Suppressor macrophage treated with lipopolysaccharide for 1 hour (primary cell): ENCODE measurements at places on chromosomes 4 and X.

DNA sequence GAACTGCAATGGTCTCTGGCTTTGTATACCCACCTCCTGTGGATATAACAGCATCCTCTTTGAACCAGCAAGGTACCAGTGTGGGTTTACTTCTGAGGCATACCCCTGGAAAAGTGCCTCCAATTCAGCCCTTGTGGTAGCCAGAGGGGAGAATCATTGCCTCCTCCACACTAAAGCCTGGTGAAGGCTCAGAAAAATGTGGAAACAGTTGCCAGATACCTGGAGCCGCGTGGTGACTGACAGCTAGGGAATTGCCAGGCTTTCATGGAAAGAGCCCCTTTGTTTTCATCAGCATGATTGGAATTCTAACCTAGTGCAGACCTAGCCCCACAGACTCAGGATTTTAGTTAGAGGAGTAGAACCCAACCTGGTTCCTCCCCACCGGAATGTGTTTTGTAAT, 168.6 kb upstream of the KLF3 start:
- no peak for DNase-seq

GRCh38 chr4:113645771-113646441, 115.6 kb downstream of the CAMK2D start:
- no peak for DNase-seq

DNA sequence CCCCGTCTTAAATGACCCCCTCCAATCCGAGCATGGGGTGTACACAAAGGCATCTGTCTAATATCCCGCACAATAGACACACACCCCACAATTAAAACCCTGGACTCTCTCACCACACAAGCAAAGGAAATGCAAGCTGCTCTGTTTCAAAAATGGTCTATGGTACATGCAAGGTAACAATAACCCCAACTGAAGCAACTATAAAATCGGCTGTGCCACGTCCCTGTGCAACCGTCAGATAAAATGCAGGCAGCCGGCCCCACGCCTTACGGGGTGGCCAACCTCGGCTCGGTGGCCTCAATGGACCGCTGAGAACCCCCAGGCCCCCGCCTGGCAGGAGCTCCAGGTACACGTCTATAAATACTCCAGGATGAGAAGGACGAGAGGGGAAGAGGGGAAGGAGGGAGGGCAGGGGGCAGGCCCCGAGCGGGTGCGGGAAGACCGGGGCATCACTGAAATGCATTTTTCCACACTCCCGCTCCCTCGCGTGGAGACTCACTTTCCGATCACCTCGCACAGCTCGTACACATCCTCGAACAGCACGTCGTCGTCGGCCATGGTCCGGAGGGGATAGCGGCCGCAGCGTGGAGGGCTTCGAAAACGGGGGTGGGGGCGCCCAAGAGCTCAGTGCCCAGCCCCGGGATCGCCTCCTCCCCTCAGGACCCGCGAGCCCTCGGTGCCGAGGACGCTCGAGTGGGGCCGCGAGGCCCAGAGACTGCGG, 763 bp downstream of the CASK start:
- DNase-seq, result no peak

GRCh38 chr4:118213101-118213500, 139.7 kb downstream of the PRSS12 start:
- DNase-seq, result no peak

DNA sequence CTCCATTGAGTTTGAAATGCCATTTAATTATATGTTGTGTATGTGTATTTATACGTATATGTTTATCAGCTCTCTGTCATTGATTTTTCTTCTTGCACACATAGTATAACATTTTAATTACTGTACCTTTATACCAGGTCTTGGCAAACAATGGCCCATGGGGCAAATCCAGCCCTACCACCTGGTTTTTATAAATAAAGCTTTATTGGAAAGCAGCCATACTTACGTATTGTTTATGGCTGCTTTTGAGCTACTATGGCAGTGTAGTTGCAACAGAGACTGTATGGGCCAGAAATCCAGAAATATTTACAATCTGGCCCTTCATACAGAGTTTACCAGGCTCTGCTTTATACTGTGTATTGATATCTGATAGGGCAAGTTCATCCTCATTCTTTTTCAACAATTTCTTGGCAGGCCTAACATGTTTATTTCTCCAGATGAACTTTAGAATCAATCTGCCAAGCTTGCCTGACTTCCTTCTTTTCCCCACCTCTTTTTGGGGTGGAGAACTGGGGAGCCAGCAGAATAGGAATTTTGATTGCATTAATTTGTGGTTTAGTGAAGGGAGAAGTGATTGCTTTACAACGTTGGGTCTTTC, 15.8 kb downstream of the DCUN1D4 start:
- peak; percentile 10 for DNase-seq

GRCh38 chr4:16667464-16667863, 231.0 kb downstream of the LDB2 start:
- no peak for DNase-seq

- DNase-seq, result no peak
Observed at GRCh38 chr4:4673070-4673469, 131.2 kb upstream of the STX18 start.

GRCh38 chr4:8295471-8295870, 25.9 kb downstream of the HTRA3 start:
- DNase-seq, result no peak

DNA sequence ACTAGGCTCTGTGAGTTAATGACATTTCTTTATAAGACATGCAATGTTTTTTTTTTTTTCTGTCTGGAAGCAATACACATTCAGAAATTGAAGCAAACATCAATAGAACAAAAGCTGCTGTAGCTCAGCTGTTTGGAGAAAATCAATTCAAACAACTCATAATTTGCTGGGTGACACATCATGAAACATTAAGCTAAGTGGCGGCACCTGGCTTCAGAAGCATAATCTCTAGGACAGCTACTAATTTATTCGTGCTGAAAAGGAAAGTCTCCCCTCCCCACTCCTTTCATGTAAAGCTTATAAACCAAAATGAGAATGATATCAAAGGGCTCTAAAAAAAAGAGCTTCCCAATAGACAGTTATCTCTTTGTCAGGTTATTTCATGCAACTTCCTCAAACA, 73.9 kb downstream of the LUZP4 start:
- no peak for DNase-seq

DNA sequence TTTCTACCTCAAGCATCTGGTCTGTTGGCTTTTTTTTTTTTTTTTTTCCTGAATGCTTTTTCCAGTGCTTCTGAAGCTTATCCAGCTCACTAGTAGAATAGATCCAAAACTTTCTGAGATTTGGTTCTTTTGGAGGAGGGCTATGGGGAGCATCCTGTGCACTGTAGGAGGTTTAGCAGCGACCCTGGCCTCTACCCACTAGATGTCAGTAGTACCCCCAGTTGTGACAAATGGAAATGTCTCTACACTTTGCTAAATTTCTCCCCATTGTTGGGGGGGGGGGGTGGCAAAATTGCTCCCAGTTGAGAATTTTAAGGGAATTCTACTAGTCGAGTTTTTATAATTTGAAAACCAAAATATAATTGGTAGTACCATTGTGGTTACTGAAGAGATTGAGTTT, 23.0 kb upstream of the PPA2 start:
- DNase-seq, result no peak

GRCh38 chr4:54941994-54942552, 183.3 kb downstream of the KDR start:
- DNase-seq, result no peak

GRCh38 chr4:109560687-109561461, 828 bp downstream of the MCUB start:
- DNase-seq, result peak; percentile 77

- no peak for DNase-seq
Observed at GRCh38 chr4:57424232-57424897, 314.2 kb upstream of the IGFBP7 start.

GRCh38 chr4:33400504-33400903, 2680.3 kb downstream of the PCDH7 start:
- no peak for DNase-seq

DNA sequence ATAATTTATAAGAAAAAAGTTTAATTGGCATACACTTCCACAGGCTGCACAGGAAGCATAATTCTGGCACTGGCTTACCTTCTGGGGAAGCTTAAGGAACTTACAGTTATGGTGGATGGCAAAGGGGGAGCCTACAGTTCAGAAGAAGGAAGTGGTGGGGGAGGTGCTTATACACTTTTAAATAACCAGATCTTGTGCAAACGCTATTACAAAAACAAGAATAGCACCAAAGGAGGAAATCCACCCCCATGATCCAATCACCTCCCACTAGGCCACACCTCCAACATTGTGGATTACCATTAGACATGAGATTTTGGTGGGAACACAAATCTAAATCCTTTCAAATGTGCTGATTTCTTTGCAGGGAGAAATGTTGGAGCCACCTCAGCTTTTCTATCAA, 287.7 kb downstream of the CPXCR1 start:
- DNase-seq, result no peak

GRCh38 chr4:107482546-107482945, 237.5 kb downstream of the PAPSS1 start:
- DNase-seq, result no peak

DNA sequence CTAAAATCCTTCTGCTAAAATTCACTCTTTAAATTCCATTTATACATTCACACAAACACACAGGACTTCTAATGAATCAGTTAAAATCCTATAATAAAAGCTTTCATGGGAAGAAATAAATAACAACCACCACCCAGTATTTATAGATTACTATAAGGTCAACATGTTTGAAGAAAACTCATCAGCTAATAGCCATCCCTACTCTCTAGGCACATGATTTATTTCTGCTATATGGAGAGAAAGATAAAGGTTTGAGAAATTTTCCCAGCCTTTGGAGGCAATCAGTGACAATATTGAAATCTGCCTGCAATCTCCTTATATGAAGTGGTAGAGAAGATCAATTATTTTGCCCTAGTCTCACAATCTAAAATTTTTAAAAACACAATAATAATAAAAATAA, 1038.9 kb upstream of the DIAPH2 start:
- no peak for DNase-seq

DNA sequence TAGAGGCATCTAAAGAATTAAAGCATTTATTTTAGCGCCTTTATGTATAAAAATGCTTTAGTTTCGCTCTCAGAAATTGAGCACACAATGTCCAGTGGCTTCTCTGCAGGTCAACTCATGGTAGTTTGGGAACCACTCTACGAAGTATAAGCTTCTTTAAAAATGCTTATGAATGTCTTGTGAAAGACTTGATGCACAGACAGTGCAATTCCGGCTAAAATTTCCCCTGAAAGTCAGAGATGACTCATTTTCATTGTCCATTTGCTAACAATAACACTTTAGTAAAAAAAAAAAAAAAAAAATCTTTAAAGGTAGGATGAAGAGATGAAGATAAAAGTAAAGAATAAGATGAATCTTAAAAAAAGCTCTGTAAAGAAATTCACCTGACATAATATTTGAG, 117.2 kb downstream of the PDHA2 start:
- DNase-seq, result no peak

DNA sequence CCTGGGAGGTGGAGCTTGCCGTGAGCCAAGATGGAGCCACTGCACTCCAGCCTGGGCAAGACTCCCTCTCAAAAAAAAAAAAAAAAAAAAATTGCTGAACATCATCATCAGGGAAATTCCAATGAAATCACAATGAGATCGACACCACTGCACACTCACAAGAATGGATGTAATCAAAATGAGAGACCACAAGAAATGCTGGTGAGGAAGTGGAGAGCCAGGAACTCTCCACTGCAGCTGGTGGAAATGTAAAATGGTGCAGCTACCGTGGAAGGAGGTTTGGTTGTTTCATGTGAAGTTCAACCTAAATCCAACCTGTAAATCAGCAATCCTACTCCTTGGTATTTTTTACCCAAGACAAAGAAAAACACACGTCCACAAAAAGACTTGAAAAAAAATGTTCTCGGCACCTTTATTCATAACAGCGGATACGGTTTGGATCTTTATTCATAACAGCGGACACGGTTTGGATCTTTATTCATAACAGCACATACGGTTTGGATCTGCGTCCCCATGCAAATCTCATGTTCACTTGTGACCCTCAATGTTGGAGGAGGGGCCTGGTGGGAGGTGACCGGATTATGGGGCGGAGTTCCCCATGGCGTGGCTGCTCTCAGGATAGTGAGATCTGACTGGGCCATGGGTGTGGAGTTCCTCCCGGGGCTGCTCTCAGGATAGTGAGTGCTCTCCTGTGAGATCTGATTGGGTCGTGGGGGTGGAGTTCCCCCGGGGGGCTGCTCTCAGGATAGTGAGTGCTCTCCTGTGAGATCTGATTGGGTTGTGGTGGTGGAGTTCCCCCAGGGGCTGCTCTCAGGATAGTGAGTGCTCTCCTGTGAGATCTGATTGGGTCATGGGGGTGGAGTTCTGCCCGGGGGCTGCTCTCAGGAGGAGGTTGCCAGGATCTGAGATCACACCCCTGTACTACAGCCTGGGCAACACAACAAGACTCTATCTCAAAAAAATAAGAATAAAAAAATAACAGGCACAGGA, 7.7 kb downstream of the GAK start:
- peak; percentile 83 for DNase-seq

GRCh38 chr4:139553751-139554641, 2.0 kb downstream of the SETD7 start:
- no peak for DNase-seq

GRCh38 chr4:25938787-25939186, 24.8 kb downstream of the SMIM20 start:
- DNase-seq, result peak; percentile 92

DNA sequence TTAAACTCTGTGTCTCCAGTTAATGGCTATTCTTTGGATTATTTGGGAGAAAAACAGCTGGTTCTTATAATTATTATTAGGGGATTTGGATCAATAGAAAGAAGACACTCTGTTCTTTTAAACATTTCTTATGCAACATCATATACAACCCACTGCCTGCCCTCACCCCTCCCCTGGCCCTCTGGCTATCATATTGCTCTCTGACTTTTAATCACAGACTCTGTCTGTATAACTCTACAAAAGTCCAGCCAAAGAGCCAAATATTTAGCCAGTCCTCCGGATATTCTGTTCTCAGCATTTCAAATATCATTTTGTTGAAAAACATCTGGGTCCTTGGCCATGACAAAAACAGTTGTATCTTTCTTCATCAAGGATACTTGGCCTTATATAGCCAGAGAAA, 19.0 kb upstream of the PACRGL start:
- DNase-seq, result no peak

GRCh38 chrX:153161952-153162351, 17.1 kb upstream of the MAGEA1 start:
- DNase-seq, result no peak

DNA sequence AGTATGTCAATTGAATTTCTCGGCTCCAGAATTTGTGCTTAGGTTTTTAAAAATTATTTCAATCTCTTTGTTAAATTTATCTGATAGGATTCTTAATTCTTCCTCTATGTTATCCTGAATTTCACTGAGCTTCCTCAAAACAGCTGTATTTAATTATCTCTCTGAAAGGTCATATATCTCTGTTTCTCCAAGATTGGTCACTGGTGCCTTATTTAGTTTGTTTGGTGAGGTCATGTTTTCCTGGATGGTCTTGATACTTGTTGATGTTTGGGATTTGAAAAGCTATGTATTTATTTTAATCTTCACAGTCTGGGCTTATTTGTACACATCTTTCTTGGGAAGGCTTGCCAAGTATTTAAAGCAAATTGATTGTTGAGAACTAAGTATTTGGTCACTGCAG, 24.7 kb upstream of the HERC3 start:
- no peak for DNase-seq

DNA sequence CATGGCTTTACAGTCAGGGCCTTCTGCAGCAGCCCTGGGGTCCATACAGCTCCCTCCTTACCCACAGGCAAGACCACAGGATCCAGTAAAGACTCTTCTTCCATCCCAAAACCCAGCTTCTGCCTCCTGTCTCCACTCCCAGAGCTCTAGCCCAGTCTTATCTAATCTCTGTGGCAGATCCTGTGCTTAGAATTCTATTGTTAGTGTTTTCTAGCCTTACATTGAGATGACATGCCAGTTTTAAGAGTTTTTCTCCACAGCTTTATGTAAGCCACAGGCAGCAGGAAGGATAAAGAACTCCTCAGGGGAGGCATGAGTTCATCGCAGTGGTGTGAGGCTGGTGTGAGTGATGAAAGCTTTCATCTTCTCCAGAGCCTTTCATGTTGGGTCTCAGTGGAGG, 129.1 kb downstream of the RCHY1 start:
- DNase-seq, result no peak
